ENCODE measurements at places on chromosomes 11 and 22. TPM values are rescaled to one million over a fixed set of nuclear protein-coding genes. Genes with fewer than 3 reads are reported as not detected.

- no peak overlapping the region for H3K4me3 ChIP-seq
- no peaks in the 10 kb centered on the region for H3K27me3 ChIP-seq
Measured at GRCh38 chr22:45446216-45446615, 32.7 kb downstream of the RIBC2 start.

GRCh38 chr11:92045301-92045700 is 179.3 kb upstream of the FAT3 start:
- DNase-seq: no peak
- H3K4me1 ChIP-seq: no peaks in the 10 kb centered on the region
- H3K27me3 ChIP-seq: no peaks in the 10 kb centered on the region

DNA sequence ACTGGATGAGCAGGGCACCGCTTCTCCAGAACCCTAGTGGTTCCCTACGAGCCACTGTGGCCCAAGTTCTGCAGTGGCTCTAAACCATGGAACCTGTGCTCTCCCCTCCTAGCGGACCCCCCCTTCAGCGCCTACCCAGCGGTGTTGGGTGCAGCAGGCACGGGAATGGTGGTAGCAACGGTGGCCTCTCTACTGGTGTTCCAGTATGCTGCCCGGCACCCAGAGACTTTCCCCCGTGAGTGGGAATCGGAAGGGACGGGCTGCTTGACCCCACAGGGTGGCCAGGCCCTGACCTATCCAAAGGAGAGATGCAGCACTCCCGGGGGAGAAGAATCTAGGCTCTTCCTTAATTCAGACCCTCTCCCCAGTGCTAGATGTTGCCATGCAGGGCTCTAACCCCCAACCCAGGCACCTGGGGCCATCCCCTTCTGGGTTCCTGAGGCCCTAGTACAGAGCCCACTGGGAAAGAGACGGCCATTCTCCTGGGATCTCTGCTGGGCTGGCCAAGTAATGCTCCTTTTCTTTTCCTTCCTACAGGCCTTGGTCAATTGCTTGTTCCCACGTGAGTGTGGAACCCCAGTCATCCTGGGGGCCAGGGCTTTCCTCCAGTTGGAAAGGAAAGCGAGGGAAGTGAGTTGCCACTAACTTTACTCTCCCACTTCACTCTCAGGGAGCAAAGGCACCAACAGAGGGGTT is 9.2 kb downstream of the VSIG10L2 start:
- H3K36me3 ChIP-seq: no peaks in the 10 kb centered on the region
- no peaks in the 10 kb centered on the region for H3K4me1 ChIP-seq
- no peak overlapping the region for H3K4me3 ChIP-seq
- H3K27ac ChIP-seq: no peak overlapping the region
- DNase-seq: no peak

SYT12 gene
- 1.0 TPM for total RNA-seq

- DNase-seq: no peak
- no peak overlapping the region for H3K4me3 ChIP-seq
- no peak overlapping the region for H3K27ac ChIP-seq
- no peaks in the 10 kb centered on the region for H3K27me3 ChIP-seq
Measured at GRCh38 chr11:9849389-9849788, 185.5 kb downstream of the SWAP70 start.

OR8A1 gene
- not detected for total RNA-seq

GRCh38 chr11:69483170-69483569 is 1.7 kb downstream of the LINC01488 start:
- peaks cover 10% of the 10 kb centered on the region for H3K4me1 ChIP-seq
- H3K4me3 ChIP-seq: no peak overlapping the region
- no peaks in the 10 kb centered on the region for H3K27me3 ChIP-seq

OR4D5 gene
- total RNA-seq: not detected

SLC5A12 gene
- 0.23 TPM for total RNA-seq

DPAGT1 gene
- 12.8 TPM for total RNA-seq

- no peaks in the 10 kb centered on the region for H3K36me3 ChIP-seq
- DNase-seq: no peak
- H3K4me3 ChIP-seq: no peak overlapping the region
- H3K27me3 ChIP-seq: no peaks in the 10 kb centered on the region
Measured at GRCh38 chr22:35842954-35843353, 125.3 kb downstream of the APOL5 start.

DNA sequence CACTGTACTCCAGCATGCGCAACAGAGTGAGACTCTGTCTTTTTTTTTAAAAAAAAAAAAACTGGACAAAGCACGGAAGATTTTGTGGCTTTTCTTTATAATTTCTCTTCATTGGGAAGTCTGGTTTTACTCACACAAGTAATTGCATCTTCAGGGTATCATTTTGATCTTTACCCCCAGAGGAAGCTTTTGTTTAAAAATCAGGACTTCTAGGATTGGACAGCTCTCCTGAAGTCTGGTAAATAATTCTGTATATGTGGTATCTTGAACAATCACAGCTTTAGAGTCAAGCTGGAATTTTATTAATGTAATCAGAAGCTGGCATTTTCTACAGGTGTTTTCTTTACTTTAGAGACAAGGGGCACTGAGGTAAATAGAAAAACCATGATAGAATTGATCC is 208.1 kb upstream of the NARS2 start:
- H3K4me3 ChIP-seq: no peak overlapping the region
- no peaks in the 10 kb centered on the region for H3K4me1 ChIP-seq
- H3K36me3 ChIP-seq: no peaks in the 10 kb centered on the region
- no peak for DNase-seq
- H3K27me3 ChIP-seq: no peaks in the 10 kb centered on the region

MMP3 gene
- total RNA-seq: not detected

KCNE3 gene
- 22.9 TPM for total RNA-seq

LMO2 gene
- 81.9 TPM for total RNA-seq

FGF3 gene
- not detected for total RNA-seq

GRCh38 chr11:2305140-2305778 is 3.4 kb downstream of the TSPAN32 start:
- no peaks in the 10 kb centered on the region for H3K36me3 ChIP-seq
- DNase-seq: peak; percentile 96
- no peak overlapping the region for H3K27ac ChIP-seq
- H3K4me1 ChIP-seq: peaks cover 39% of the 10 kb centered on the region
- no peak overlapping the region for H3K4me3 ChIP-seq
- H3K27me3 ChIP-seq: no peaks in the 10 kb centered on the region

GRCh38 chr11:64065141-64065465 is 29.4 kb downstream of the FLRT1 start:
- H3K27ac ChIP-seq: no peak overlapping the region
- H3K27me3 ChIP-seq: no peaks in the 10 kb centered on the region
- H3K36me3 ChIP-seq: peaks cover 1% of the 10 kb centered on the region
- no peak for DNase-seq

PATE1 gene
- not detected for total RNA-seq

FOLH1 gene
- total RNA-seq: 11.5 TPM

- H3K27ac ChIP-seq: no peak overlapping the region
- no peaks in the 10 kb centered on the region for H3K36me3 ChIP-seq
- no peak overlapping the region for H3K4me3 ChIP-seq
- H3K27me3 ChIP-seq: no peaks in the 10 kb centered on the region
- H3K4me1 ChIP-seq: no peaks in the 10 kb centered on the region
Measured at GRCh38 chr11:113085446-113085845, 124.2 kb downstream of the NCAM1 start.

GLYATL1 gene
- 622 TPM for total RNA-seq

- peak overlapping the region; percentile 65 for H3K27ac ChIP-seq
- H3K4me1 ChIP-seq: peaks cover 8% of the 10 kb centered on the region
- DNase-seq: peak; percentile 80
- no peaks in the 10 kb centered on the region for H3K36me3 ChIP-seq
- H3K27me3 ChIP-seq: no peaks in the 10 kb centered on the region
Measured at GRCh38 chr22:46563381-46564083, 26.1 kb upstream of the CELSR1 start.

DNA sequence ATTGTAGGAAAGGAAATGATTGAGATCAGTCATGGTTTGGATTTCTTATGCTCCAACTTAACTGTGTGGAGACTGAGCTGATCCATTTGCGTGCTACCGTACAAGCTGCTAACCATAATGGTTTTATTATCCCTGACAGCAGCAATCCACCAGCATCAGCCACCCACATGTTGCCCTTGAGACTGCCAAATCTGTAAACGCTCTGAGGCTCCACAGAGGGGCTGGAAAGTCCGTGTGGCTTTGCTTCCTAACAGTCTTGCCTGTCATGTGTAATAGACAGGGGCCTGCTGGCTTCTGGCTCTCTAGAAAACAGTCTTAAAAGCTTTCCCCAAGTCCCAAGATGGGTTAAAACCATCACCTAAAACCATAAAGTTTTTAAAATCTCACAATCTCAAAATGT is 30.1 kb downstream of the ATG16L2 start:
- H3K27ac ChIP-seq: no peak overlapping the region
- peaks cover 6% of the 10 kb centered on the region for H3K36me3 ChIP-seq
- no peaks in the 10 kb centered on the region for H3K27me3 ChIP-seq
- DNase-seq: no peak

GRCh38 chr11:36142439-36142838 is 146.8 kb downstream of the COMMD9 start:
- H3K27me3 ChIP-seq: no peaks in the 10 kb centered on the region
- no peaks in the 10 kb centered on the region for H3K4me1 ChIP-seq
- no peak overlapping the region for H3K4me3 ChIP-seq
- no peak overlapping the region for H3K27ac ChIP-seq

CTSW gene
- 1.3 TPM for total RNA-seq

DNA sequence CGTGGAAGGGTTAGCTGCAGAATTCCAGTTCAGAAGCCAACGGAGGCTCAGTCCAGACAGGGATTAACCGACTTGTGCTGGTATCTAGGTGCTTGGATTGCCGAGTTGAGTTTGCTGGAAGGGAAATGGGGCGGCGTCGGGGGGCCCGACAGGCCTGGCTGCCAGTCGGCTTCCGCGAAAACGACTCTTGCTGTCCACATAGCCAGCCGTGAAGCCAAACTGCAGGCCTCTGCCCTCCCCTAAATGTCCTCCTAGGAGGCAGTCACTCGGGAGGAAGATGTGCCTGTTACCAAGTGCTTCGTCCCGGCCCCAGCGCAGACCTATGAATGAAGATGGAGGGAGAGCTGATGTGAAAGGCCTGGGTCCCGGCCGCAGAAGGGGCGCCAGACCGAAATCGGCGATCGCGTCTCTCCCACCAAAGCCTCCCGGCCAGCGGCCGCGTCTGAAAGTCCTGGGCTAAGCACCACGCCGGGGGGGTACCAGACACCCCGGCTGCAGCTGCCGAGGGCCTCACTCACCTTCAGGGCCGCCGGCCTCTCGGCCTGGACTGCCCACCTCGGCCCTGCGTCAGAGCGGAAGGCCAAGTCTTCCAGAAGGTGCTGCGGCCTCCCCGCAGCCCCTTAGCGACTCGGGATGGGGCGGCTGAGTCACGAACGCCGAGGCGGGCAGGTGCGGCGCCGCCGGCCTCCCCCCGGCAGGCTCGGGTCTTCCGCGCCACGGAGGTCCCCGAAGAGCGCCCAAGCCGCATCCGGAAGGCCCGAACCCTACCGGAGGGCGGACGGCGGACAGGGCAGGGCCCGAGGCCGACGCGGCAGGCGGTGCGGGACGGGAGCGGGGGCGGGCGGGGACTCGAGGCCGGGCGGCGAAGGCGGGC is 7.5 kb downstream of the DPAGT1 start:
- DNase-seq: peak; percentile 66
- no peaks in the 10 kb centered on the region for H3K27me3 ChIP-seq
- H3K4me1 ChIP-seq: peaks cover 16% of the 10 kb centered on the region
- H3K27ac ChIP-seq: peak overlapping the region; percentile 89

- H3K27ac ChIP-seq: no peak overlapping the region
- no peaks in the 10 kb centered on the region for H3K4me1 ChIP-seq
- no peak overlapping the region for H3K4me3 ChIP-seq
- H3K36me3 ChIP-seq: no peaks in the 10 kb centered on the region
- no peak for DNase-seq
Measured at GRCh38 chr11:132072044-132072857, 701.8 kb downstream of the NTM start.

MACROD1 gene
- total RNA-seq: 12.6 TPM

- no peak overlapping the region for H3K4me3 ChIP-seq
- no peaks in the 10 kb centered on the region for H3K4me1 ChIP-seq
- no peaks in the 10 kb centered on the region for H3K27me3 ChIP-seq
- H3K36me3 ChIP-seq: peaks cover 43% of the 10 kb centered on the region
- no peak for DNase-seq
- H3K27ac ChIP-seq: no peak overlapping the region
Measured at GRCh38 chr22:30017375-30018223, 62.7 kb upstream of the HORMAD2 start.

GUCY1A2 gene
- 2.8 TPM for total RNA-seq

RAB38 gene
- 0.59 TPM for total RNA-seq

ZFP91 gene
- 27.8 TPM for total RNA-seq

FAU gene
- total RNA-seq: 199 TPM

CHRM1 gene
- total RNA-seq: not detected

GRCh38 chr11:1845561-1846452 is 7.0 kb downstream of the TNNI2 start:
- DNase-seq: no peak
- H3K4me3 ChIP-seq: no peak overlapping the region
- peaks cover 3% of the 10 kb centered on the region for H3K4me1 ChIP-seq
- H3K36me3 ChIP-seq: no peaks in the 10 kb centered on the region
- no peaks in the 10 kb centered on the region for H3K27me3 ChIP-seq

- H3K4me1 ChIP-seq: no peaks in the 10 kb centered on the region
- no peaks in the 10 kb centered on the region for H3K27me3 ChIP-seq
- H3K36me3 ChIP-seq: no peaks in the 10 kb centered on the region
Measured at GRCh38 chr22:23773483-23774113, 949 bp downstream of the MMP11 start.

SMDT1 gene
- total RNA-seq: 7.2 TPM

DNA sequence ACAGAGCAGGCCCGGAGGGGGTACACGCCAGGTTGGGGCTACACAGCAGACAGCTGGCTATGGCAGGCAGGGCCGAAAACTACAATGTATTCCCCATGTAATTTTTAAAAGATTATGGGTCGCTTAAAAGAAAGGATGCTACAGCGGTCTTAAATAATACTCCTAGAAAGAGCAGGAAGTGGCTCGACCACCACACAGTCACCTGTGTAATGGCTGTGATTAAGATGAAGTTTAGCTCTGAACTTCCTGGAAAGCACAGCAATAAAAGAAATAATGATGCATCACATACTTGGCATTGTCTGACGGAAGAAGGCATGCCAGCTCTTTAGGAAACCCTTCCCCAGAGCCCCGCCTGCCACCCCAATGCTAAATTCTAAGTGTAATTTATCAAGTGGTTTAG is 32.6 kb downstream of the WNT11 start:
- H3K27me3 ChIP-seq: no peaks in the 10 kb centered on the region
- DNase-seq: no peak
- H3K27ac ChIP-seq: no peak overlapping the region
- H3K36me3 ChIP-seq: no peaks in the 10 kb centered on the region
- no peaks in the 10 kb centered on the region for H3K4me1 ChIP-seq

GRCh38 chr11:44578279-44578678 is 12.8 kb downstream of the CD82 start:
- DNase-seq: no peak
- no peaks in the 10 kb centered on the region for H3K27me3 ChIP-seq
- H3K4me3 ChIP-seq: no peak overlapping the region
- no peak overlapping the region for H3K27ac ChIP-seq
- peaks cover 6% of the 10 kb centered on the region for H3K4me1 ChIP-seq

Data from liver (tissue), 10 donors.